Ovary (tissue), 10 donors: ENCODE measurements at places on chromosomes 7 and 10. TPM values are rescaled to one million over a fixed set of nuclear protein-coding genes. Genes with fewer than 3 reads are reported as not detected.

- no peak for DNase-seq
These were observed 7.5 kb downstream of the NRP1 start for GRCh38 chr10:33326933-33327332.

GRCh38 chr10:59577984-59578383 lies 131.7 kb downstream of the SLC16A9 start:
- DNase-seq: no peak

DNA sequence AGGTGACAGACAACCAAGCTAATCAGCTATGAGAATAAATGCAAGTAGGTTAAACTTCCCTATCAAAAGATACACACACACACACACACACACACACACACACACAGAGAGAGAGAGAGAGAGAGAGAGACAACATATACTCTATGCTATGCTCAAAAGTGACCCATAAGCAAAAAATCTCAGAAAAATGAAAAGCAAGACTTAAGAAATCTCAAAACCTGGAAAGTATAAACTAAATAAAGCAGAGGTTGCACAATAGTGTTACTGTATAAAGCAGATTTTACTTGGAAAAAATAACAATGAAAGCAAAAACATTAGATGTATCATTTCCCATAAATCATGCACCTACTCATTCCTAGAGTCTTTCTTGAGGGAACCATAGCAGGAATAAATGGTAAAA lies 221.5 kb downstream of the INHBA start:
- DNase-seq: no peak

DNA sequence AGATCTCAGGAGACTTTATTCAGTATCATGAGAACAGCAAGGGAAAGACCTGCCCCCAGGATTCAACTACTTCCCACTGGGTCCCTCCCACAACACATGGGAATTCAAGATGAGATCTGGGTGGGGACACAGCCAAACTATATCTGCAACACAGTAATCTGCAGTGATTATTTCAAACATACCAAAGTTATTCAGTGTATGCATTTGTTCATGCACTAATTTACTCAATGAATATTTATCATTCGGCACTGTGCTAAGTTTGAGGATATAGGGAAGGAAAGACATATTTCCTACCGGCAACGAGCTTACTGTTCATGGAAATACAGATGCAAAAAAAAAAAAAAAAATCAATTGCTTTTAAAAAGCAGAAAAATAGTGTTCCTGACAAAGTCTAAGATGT lies 91.6 kb upstream of the IMMP2L start:
- DNase-seq: no peak

- no peak for DNase-seq
These were observed 17.6 kb downstream of the NRBF2 start for GRCh38 chr10:63150745-63151144.

GRCh38 chr10:111335826-111336225 lies 259.0 kb downstream of the ADRA2A start:
- no peak for DNase-seq

- no peak for DNase-seq
These were observed 14.3 kb upstream of the XPNPEP1 start for GRCh38 chr10:109937460-109938065.

GRCh38 chr10:79026341-79026761 lies 42.4 kb upstream of the ZMIZ1 start:
- DNase-seq: peak; percentile 7

DNA sequence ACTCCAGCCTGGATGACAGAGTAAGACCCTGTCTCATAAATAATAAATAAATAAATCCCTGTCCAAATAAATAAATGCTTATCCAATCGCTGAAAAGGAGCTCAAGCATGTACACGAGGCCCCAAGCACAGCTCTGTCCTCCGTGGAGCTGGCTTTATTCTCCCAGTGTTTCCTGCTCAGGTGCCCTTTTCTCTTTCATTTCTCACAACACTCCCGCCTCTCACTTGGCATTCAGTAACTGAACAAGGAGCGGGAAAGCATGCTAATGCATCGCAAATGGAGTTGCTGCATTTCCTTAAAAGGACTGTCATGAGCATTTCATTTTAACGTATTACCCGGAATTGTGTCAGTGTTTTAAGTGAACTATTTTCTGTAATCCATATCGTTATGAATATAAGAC lies 210.9 kb upstream of the C7orf33 start:
- no peak for DNase-seq

DNA sequence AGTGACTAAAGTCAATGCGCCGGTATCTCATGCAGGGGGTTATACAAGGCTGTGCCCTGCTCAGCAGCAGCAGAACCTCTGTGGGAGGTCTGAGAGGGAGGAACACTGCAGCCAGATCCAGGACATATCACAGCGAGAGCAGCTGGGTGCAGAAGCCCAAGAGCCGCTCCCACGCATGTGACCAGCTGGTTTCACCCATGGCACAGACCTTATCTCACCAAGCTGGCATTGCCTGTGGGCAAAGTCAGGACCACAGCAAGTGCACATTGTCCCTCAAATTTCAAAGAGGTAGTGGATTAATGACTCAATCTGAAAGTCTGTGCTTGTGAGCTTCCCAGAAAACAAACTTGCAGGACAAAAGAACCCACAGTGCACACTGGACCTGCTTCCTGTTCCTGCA lies 31.6 kb upstream of the AKR1C1 start:
- no peak for DNase-seq

DNA sequence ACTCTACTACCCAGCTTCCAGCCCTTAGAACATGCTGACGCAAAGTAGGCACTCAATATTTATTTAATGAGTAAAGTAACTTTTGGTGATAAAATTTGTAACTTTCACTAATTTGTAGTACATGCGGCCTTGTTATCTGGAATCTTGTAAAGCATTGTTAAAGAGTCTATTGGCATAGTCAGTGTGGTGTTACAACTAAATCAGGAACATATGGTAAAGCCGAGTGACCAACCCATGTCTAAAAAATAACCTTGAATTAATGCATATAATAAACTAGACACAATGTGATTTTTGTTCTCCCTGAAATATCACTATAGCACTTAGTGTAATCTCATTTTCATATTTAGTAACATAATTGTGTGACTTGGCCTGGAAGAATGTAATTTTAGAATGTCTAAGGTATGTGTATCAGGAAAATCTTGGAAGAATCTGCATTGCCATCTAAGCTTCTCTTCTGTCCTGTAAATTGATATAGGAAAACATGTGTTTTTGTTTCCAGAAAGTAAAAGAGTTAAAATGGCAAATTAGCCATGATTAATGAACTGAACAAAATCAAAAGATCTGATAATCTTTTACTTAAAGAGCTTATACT lies 256.7 kb upstream of the GNAI1 start:
- no peak for DNase-seq

GRCh38 chr10:14247377-14248116 lies 83.2 kb downstream of the FRMD4A start:
- DNase-seq: peak; percentile 32

DNA sequence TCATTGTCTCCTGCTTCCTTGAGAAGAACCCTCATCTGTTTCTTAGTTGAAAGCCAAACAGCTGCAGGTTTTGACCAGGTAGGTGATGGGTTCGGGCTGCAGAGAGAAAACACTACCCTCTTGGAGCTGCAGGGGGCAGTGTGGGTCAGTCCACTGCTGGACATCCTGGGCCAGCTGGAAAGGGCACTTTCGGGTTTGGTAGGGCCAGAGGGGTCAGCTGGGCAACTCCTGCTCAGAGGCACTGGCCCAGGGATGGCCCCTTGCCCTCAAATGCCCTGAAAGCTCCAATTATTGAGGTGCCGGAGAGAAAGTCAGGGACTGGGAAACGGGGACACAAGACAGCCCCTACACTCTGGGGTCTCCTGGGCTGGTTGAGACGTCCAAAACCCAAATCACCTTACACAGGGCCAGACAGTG lies 90.7 kb downstream of the MKI67 start:
- no peak for DNase-seq

GRCh38 chr7:256981-257646 lies 32.9 kb upstream of the FOXL3 start:
- no peak for DNase-seq

- no peak for DNase-seq
These were observed 53.1 kb downstream of the TEX36 start for GRCh38 chr10:125629758-125630376.

- no peak for DNase-seq
These were observed 30.5 kb downstream of the SLC13A4 start for GRCh38 chr7:135697276-135698049.

GRCh38 chr7:179948-180694 lies 12.2 kb upstream of the FAM20C start:
- no peak for DNase-seq

DNA sequence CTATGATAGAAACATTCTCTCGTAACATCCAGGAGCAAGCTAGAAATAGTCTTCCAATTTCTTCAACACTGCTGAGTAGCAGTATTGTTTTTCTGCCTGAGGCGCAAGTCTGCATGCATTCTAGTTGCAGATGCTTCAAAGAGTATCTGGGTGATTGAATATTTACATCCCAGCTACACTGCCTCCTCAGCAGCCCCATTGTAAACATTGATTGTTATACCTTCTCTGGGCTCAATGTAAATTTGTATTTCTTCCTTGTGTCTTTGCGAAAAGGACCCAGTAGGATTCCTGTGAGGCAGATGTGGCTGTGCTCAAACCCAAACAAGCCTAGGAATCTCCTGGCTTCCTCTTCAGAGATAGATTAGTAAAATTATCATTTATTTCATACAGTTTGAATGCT lies 320.7 kb downstream of the CDC14C start:
- DNase-seq: no peak

DNA sequence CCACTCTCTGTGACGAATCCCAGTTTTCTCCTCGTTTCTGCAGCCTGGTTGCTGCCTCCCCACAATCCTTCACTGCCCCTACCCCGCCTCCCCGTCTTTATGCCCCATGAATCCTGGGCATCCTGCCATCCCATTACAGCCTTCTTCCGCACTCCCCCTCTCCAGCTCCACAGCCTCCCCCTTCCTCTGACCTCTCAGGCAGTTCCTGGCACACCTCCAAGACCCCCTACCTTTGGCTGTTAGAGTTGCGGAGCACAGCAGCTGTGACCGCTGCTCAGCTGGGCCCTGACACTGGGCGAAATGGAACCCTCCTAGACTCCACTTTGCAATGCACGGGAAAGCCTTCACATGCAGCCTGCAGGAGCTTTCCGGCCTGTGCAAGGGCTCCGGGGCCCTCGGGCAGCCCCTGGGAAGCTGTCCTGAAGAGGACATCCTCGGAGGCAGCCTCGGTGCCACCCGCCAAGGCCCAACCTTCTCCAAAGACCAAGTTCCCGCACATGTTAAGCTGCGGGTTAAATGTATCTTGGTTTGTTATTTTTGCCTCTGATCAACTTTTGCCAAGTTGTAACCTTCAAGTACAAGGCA lies 400.7 kb upstream of the MKI67 start:
- DNase-seq: no peak

DNA sequence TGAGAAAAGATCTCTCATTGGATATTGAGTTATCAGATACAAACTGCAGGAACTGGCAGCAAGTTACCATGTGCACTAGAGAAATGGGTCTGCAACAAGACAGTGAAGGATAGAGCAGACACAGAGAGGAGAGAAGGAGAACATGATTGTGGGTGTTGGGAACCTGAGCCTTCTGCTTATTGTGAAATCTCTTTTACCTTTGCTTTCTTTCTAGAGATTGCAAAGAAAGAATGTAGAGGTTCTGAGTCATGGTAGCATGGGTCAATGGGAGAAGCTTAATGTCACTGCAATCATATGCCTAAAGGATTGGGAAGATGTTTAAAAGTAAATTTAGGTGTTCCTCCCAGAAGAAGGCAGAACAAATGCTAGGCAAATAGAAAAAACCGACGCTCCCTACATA lies 821.4 kb downstream of the CCSER2 start:
- no peak for DNase-seq

DNA sequence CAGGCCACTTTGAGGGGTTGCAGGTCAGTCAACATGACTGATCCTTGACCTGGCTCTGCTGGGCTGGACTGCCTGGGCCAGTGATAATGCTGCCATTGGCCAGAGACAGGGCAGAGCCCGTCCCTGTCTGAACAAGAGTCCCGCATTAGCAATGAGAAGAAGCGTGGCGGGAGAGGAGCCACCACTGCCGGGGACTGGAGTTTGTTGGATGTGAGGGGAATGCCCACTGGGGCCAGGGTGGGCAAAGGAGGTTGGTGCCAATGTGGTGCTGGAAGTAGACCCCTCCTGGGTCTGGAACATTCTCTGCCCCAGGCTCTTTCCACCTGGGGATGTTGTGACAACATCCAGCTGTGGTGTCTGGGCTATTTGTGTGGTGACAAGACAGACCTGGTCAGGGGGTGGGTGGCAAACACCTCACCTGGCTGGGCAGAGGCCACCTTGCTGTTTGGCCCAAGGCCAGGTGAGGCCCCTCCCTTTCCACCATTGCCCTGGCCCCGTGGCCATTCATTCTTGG lies 7.6 kb downstream of the SAP25 start:
- DNase-seq: no peak

Gene PLXNA4
- total RNA-seq: 11.4 TPM

Gene NCF1
- total RNA-seq: 0.83 TPM

Gene CUL1
- total RNA-seq: 43.2 TPM

Gene LRGUK
- total RNA-seq: 0.56 TPM

Gene GBF1
- 31.6 TPM for total RNA-seq

Gene HOXA3
- total RNA-seq: 3.4 TPM

Gene TEX36
- not detected for total RNA-seq
